Right atrium auricular region (tissue), 2 donors: ENCODE measurements at places on chromosomes 4 and X. TPM values are rescaled to one million over a fixed set of nuclear protein-coding genes. Genes with fewer than 3 reads are reported as not detected.

Gene ADH1C
- 12.0 TPM for total RNA-seq

DNA sequence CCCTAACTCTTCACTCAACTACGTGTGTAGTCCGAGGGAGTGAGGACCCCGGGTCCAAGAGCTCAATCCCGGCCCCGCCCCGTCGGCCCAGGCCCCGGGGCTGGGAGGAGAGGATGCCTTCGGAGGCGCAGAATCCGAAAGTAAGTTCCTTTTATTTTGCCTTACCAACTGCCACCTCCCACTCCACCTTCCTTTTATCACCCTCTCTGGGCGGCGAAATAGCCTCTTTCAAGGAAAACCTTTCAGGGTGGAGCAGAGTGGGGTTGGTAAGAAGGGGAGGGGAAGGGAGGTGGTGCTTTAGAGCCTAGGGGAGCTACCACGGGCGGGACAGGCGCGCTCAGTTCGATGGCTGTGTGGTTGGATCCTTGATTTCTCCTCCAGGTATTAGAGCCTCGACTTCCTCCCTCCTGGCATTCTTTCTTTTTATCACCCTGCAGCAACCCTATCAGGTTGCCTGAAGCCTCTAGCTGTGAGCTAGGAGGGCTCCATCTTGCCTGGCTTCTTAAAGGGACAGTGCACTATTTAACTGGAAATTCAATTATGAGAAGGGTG is 191.2 kb downstream of the RRAGB start:
- DNase-seq, result no peak

Gene STPG2
- 0.37 TPM for total RNA-seq

DNA sequence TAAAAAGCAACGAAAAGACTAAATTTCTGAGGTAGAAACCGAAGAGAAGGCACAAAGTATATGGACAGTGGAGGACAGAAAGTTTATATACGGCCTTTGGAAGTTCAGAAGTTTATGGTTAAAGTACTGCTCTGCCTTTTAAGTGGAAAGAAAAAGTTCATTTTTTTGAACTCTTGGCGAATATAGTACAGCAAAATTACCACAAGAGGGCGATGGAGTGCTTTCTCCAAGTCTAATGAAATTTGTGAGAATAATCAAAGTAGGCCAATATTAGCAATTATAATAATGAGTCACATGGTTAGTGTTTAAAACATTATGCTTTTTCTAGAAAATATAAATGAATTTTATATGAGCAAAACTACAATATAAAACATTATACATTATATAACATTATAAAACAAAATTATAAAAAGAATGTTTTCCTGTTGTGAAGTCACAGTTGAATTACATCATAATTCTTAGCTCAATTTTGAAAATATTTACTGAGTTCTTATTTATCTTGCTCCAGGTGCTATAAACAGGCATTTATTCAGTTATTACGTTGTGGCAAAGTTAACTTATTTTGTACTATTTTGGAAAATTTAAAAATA is 136.2 kb upstream of the BMPR1B start:
- no peak for DNase-seq

DNA sequence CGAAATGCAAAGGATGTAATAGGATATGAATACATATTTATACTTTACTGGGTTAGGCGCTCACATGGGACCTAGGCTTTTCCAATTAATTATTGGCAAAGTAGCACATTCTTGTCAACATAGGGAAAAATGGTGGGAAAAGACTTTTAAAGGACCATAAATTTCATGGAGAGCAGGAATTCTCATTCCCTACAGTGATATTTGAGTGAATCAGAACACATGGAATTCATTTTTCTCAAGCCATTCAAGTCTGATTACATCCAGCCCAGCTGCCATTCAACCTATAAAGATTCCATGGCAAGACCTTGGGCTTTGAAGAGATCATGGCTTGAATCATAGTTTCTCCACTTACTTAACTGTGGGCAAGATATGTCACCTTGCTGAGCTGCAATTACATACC is 150.4 kb downstream of the SOWAHB start:
- DNase-seq, result no peak

- no peak for DNase-seq
These were observed 229.9 kb downstream of the COL25A1 start for GRCh38 chr4:109072595-109072994.
